ENCODE measurements at places on chromosomes 13 and 19.

- DNase-seq = no peak
Measured at GRCh38 chr13:23320926-23321534, 112.5 kb downstream of the SACS start.

- no peak for DNase-seq
Measured at GRCh38 chr19:2491130-2491801, 15.3 kb downstream of the GADD45B start.

DNA sequence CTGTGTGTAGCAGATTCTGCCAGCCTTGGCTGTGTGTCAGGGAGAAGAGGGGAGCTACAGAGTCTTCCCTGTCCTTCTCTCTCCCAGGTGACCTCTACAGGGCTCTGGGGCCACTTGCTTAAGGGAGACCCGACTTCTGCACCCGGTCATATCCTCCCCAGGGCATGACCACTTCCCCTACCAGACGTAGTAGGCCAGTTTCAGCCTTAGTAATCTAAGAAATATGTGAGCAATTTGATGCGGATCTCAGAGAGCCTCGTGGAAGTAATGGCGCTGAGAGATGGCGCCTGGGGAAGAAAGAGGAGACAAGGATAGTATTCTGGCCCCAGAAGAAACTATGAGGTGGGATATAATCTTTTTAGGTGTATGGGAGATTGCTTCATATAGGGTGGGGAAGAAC is 41.9 kb downstream of the NFIX start:
- DNase-seq = no peak

DNA sequence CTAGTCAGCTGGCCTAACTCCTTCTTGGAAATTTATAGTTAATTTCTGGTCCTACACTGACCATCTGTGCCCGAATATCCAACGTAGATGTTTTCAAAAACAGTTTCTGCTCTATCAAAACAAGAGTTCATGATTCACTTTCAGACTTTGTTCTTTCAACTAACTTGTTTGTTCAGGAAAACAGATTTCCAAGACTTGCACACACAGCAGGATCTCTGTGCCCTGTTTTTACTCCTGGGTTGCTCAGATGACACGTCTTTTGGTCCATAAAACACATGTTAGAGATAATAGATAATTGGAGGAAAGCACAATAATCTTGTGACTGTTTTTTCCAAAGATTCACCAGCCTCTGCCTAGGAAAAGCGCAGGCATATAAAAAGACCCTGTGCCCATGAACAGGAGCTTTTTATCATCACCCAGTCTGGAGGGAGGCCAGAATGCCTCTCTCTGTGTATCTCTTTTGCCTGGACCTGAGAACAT is 218.0 kb downstream of the IRS2 start:
- no peak for DNase-seq

DNA sequence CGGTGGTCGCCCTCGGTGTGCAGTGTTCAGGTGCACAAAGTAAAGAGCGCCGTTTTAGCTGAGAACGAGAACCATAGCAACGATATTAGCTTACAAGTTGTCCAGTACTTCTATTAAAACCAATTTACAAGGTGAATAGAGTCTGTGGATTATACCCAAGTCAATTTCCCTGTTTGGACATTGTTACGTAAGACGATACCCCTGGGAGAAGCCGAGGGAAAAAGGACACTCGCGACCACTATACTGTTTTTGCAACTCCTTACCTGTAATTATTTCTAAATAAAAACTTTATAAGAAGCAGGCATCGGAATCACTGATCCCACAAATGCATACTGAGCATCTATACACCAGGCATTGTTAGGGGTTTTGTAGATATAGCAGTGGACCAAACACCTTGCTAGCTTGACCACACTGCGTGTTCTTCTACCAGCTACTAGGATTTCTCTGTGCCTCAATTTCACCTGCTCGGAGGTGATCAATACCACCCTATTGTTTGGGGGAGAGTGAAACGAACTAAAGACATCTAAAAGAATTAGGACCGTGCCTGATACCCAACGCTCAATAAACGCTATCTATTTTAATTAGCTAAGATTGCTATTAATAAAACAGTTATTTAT is 488 bp upstream of the EEF2 start:
- no peak for DNase-seq

GRCh38 chr19:43759515-43759914 is 4.8 kb upstream of the SMG9 start:
- DNase-seq = no peak

GRCh38 chr13:74187564-74187963 is 53.4 kb upstream of the KLF12 start:
- no peak for DNase-seq

- no peak for DNase-seq
Measured at GRCh38 chr19:45078390-45079062, 534 bp upstream of the GEMIN7 start.

GRCh38 chr19:58584498-58585441 is 11.6 kb upstream of the MZF1 start:
- no peak for DNase-seq

DNA sequence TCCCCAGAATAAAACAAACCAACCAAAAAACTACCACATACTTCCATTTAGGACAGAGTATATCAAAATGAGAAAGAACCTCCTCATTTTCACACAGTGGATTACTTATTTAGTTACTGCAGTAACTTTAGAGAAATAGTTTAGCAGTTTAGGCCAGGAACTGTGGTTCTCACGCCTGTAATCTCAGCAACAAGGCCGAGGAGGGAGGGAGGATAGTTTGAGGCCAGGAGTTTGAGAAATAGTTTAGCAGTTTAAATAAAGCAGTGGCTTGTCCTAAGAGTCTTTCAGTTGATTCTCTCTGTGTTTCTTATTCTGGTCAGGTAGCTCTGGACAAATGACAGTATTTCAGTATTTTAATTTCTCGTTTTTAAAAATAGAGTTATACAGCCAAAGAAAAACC is 9.4 kb downstream of the HMGB1 start:
- DNase-seq = no peak

DNA sequence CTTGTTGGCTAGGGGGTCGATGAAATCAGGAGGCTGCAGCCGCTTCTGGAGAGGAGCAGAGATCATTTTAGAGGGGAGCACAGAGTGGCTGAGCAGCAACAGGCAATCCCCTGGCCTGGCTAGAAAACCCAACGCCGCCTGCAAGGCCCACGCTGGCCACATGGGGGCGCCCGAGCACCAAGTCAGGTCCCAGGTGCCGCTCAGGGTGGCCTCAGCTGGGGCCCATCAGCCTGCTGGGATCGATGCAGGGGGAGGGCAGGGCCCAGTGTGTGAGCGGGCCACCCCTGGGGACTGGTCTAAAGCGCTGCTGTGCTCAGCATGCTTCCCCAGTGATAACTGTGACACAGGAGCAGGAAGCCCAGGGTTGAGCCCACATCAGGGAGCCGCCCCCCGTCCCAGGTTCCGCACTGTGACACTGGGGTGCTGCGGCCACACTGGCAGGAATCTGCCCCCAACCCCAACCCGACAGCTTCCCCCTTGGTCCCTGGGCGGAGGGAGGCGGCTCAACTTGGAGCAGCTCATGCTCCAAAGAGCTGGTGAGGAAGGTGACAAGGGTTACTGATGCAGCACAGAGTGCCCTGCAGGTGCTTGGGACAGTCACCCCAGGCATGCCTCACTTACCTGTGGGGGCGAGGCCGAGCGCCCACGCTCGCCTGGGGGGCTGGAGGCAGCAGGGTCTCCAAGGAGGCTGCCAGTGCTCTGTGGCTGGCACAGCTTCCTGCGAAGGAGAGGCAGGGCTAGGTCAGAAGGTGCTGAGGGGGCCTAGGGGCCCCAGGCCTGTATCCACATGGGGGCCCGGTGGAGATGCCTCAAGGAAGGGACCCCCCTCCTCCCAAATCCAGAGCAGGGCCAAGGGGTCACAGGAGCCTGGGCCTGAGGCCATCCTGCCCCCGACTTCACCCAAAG is 13.3 kb upstream of the ISYNA1 start:
- no peak for DNase-seq

GRCh38 chr13:30466841-30467252 is 1.1 kb upstream of the HMGB1 start:
- no peak for DNase-seq

DNA sequence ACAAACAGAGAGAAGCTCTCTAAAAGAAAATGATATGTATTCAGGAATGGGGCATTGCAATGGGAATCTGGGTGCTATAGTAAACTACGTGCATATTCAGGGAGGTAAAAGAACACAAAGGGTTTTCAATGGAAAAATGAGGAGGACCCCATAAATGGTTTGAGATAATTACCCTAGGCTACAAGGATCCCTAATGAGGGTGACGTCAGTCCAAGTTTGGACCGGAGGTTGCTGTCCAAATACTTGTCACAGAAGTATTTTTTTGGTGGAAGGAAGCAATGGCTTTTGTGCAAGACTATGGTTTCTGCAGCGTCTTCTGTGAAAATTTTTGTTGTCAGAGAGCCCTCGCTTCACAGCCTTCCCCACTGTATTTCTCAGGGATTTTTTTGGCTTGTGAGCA is 995 bp upstream of the CEACAM18 start:
- DNase-seq = no peak

DNA sequence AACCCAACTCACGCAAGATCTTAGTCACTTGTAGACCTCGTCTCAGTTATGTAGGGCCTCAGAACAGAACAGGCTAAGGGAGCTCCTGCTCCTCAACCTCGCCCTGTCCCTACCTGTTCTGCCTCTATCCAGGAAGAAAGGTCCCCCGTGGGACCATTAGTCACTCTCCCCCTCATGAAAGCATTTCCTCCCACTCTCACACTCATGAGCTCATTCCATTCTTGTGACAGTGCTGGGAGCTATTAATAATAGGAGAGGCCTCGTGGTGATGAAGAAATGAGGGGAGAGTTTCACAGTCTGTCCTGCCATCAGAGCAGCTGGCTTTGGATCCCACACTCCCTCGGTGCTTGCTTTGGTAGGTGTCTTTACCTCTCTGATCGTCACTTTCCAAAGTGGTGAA is 10.2 kb downstream of the PPP2R1A start:
- DNase-seq = no peak

DNA sequence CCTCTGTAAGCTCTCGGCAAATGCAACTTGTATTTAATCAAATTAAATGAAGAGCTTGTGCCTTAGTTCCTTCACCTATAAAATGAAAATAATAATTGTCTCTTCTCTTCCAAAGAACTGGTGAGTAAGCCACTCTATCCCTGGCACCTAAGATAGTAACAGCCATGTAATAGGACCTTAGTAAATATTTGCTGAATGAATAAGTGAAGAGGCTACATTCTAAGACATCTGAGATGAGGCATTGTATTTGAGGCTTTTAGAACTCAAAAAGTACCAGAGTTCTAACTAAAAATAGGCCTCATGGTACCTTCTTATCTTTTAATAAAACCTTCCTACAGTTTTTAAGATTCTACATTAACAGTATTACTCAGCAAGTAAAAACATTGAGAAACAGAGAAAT is 17.3 kb upstream of the DCLK1 start:
- no peak for DNase-seq

- DNase-seq = no peak
Measured at GRCh38 chr13:76991432-76991795, 467 bp upstream of the CLN5 start.

DNA sequence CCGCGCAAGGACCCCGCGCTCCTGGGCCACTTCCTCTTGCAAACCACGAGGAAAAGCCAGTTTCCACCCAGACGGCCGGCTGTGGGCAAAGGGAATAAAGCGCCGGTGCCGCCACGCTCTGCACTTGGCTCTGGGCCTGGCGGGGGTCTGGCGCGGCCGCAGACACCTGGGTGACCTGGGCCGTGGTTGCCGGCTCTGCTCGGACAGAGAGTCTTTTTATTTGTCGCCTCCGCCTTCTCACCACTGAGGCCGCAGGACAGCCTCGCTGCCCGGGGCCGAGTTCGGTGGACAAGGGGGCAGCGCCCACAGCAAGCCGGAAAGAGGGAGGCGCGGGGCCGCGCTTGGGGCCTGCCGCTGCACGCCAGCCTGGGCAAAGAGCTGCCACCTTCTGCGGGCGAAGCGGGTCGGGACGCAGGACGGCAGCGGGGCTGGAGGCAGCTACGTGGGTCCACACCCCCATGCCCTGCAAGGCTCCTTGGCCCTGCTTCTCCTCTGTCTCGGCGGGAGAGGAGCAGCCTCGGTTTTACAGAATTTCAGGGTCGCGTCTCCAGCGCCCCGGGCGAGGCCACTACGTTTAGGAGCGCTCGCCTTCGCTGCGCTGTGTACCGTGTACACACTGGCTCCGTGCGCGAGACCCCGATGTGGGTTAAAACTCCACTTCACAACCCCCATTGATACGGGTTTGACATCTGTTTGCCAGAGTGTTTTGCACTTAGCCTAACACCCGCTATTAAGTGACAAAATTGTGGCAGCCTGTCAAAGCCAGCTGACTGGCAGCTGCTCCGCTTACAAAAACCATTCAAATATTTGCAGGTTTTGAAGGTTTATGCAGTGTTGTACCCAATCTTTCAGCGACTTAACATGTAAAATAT is 13.0 kb upstream of the SOX1 start:
- DNase-seq = no peak

DNA sequence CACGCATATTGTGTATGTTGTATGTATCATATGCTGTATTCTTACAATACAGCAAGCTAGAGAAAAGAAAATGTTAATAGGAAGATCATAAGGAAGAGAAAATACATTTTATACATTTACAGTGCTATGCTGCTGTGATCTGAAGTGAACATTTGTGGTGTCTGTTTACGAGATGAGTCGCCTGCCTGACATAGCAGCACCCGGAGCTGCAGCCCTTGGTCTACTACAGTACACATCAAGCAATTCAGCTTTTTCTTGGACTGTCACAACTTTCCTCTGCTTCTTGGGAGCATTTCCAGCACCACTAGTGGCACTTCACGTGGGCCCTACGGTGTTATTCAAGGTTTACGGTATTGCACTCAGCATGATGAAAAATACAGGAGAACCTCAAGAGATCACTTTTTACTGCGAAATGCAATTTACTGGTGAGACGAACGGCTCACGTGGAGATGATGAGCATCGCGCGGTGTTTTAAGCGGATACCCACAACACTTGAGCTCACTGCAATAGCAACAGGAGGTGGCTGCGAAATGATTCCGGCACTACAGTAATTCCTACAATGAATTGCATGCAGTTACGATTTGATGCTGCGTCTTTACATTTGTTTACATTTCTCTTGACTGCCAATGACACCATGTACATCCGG is 308.4 kb downstream of the FGF9 start:
- no peak for DNase-seq

DNA sequence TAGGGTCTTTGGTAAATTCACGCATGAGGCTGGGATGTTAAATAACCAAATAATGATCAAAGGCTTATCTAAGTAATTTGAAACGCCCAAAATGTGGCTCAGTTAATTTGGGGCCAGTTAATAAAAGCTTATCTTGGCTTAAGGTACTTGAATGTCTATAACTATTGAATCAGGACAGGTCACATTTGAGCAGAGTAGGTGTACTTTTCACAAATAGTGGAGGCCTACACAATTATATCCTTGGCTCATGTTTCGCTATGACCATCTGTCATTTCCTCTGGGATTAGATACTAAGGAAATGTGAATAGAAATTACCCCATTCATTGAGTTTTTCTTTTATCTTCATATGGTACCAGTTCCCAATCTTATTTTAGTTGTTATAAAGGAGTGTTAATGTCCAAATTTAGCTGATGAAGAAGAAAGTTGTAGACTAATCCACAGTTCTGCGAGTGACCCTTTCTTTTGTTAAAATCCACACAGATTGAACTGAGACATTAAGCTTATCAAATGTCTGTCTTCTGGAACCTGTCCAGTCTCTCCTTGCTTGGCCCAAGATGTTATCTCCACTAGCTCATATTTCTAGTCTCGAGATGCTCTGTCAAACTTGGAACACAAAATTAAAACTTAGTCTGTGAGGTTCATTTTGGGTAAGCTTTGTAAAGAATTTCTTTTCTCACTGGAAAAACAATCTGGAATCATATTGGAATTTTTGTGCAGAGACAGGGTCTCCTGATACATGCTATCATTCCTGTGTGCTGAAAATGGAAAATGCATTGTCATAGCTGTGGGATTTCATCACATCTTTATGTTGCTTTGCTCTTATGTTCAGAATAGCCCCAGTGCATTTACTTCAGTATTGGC is 31.0 kb downstream of the SLAIN1 start:
- DNase-seq = no peak

- no peak for DNase-seq
Measured at GRCh38 chr19:29704562-29705558, 10.2 kb downstream of the C19orf12 start.

Data from glomerular endothelial cell (primary cell).